ENCODE measurements at places on chromosomes 2 and 18.

DNA sequence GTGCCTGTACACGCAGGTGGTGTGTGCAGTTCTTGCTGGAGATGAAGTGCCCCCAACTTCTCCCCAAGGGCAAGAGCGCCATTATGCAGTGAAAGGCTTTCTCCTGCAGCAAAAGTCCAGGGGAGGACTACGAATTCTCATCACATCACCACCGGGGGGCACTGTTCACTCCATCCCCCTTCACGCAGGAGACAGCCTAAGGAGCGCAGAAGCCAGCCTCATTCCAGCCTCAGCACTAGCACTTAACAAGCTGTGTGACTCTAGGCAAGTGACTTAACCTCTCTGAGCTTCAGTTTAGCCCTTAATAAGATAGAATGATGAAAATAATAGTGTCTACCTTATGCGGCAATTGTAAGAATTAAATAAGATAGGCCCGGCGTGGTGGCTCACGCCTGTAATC lies 32.3 kb downstream of the DNMT3A start:
- no peak for DNase-seq

GRCh38 chr2:128215897-128216642 lies 102.6 kb downstream of the HS6ST1 start:
- DNase-seq, result no peak

DNA sequence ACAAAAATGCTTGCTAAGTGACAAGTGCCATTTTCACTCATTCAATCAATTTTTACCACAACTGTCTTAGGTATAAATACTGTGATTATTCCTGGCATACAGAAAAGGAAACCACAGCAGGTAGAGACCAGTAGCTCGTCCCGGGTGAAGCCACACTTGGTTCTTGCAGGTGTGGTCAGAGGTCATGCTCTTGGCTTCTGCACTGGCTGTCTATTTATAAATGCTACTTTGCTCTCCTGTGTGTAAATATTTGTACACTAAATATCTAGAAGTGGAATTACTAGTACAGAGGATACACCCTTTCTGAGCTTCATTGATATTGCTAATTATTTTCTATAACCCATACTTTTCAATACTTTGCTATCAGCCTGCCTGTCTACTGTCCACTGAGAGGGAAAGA lies 284.6 kb downstream of the MYT1L start:
- DNase-seq, result no peak

- no peak for DNase-seq
Measured at GRCh38 chr2:5433855-5434254, 258.3 kb upstream of the SOX11 start.

DNA sequence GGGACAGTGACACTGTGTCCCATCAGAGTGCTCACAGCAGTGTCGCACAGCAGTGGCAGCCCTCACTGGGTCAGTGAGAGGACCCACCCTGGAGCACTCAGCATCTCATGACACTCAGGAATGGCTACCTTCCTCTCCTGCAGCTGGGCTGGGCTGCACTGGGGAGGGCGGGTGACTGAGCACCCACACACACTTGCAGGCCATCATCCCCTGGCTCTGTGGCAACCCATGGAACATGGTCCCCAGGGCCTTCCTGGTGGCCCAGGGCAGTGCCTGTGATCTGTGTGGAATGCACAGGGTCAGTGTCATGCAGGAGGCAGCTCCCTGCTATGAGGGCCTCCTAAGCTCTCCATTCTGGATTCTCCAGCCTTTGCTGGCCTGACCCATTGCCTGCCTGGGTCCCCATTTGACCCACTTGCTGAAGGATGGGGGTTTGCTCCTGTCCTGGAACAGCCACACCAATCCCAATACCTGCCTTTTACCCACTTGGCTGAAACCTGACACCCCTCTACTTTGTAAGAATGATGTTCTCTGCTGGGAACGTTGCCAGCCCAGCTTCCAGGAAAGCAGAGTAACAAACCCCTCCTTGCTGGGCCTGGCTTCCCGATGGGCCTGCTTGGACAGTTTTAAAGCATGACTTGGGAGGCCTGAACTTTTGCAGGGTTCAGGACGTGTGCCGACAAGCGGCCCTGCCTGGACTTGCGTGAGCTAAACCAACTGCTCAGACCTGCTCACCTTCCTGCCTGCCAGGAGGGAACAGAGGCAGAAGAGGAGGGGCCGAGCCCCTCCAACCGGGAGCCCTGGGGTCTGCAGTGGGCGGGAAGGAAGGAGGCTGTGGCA lies 13.7 kb downstream of the HS6ST1 start:
- DNase-seq, result no peak

- DNase-seq, result no peak
Measured at GRCh38 chr2:43361286-43361685, 134.9 kb upstream of the ZFP36L2 start.
